Amygdala (tissue), 56 donors: ENCODE measurements at places on chromosomes 3 and 15.

GRCh38 chr3:6608843-6609242, 252.1 kb upstream of the GRM7 start:
- DNase-seq: no peak

- DNase-seq: no peak
These were observed 17.1 kb downstream of the KLF15 start for GRCh38 chr3:126340081-126340511.

GRCh38 chr15:48486228-48486627, 155.0 kb downstream of the DUT start:
- no peak for DNase-seq

DNA sequence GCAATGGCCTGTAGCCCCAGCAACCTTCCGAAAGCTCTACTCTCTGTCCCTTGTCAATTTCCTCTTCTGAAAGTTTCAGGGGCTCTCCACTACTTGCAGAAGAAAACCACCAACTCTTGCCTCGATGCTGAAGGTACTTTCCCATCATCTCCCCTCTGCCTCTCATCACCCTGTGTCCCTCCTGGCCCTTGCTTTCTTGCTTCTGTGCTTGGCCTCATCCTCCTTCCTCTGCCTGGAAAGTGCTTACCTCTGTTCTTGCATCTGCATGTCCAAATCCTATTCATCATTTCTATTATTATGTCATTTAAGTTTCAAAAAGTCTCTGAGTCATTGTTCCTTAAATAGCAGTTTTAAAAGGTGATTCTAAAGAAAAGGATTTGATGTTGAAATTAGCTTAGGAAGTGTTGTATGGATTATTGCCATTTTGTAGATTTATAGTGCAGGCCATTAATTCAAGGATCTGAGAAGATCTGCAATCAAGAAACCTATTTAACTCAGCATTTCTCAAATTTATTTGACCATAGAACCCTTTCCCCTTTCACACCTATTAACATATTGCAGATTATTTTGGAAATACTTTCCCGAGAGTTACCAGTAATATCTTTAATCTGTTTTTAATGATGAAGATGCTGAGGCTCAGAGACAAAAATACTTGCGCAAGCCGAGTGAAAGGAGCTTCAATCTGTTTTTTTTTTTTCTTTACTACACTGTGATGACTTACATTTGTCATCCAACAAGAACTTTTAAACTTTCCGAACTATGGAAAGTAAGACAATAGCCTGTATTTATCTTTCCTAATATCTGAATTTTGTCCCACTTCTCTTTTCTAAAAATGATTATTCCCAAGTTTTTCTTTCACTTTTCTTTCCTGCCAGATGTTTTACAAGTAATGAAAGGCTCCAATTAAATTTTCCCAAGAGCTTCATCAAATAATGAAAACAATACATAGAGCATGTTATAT, 22.3 kb upstream of the CFAP161 start:
- DNase-seq: no peak
